ENCODE measurements at places on chromosomes 3 and 15.

GRCh38 chr15:57861815-57862586, 155.5 kb downstream of the POLR2M start:
- DNase-seq: no peak

- DNase-seq: no peak
Measured at GRCh38 chr15:26807517-26808427, 34.9 kb upstream of the GABRB3 start.

- DNase-seq: no peak
Measured at GRCh38 chr15:66184936-66185790, 68.4 kb downstream of the MEGF11 start.

DNA sequence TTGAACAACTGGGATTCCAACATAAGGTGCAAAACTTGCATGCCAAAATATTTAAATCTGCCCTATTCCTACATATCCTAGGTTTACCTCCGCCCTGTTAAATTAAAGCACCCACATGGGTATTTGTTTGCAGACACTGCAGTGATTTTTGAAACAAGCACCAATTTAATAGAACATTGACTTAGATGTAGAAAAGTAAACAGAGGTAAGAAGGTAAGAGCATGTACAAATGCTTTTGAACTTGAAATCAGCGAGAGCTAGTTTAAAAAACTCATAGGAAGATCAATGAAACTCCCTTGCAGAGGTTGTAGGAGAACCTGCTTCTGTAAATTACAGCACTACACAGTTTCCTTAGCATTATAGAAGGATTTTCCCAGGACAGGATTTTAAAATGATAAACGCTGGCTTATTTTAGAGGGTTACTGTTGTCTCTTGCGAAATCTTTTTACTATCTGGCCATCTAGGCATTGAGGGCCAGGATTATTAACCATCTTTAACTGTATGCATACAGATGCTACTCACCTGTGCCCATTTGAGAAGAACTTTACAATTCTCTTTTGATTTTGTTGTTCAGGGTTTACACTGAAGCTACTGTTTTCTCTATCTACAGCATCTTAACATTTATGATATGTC, 284.8 kb downstream of the FEZF2 start:
- no peak for DNase-seq

- DNase-seq: no peak
Measured at GRCh38 chr3:85298032-85298431, 339.2 kb downstream of the CADM2 start.

DNA sequence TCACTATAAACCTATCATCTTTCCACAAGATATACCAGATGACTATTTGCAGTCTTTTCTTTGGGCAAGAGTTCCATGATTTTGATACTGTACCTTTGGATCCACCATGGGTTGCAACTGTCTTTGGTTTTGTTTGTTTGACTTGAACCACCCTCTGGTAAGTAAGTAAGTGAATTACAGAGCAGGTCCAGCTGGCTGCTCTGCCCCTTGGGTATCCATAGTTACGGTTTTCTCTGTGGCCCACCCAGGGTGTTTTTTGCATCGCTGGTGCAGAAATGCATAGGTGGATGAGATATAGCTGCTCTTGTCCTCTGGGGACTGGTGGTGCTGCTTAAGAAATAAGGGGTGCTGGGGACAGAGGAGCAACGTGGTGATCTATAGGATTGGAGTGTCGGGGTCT, 33.8 kb downstream of the CHDH start:
- no peak for DNase-seq

DNA sequence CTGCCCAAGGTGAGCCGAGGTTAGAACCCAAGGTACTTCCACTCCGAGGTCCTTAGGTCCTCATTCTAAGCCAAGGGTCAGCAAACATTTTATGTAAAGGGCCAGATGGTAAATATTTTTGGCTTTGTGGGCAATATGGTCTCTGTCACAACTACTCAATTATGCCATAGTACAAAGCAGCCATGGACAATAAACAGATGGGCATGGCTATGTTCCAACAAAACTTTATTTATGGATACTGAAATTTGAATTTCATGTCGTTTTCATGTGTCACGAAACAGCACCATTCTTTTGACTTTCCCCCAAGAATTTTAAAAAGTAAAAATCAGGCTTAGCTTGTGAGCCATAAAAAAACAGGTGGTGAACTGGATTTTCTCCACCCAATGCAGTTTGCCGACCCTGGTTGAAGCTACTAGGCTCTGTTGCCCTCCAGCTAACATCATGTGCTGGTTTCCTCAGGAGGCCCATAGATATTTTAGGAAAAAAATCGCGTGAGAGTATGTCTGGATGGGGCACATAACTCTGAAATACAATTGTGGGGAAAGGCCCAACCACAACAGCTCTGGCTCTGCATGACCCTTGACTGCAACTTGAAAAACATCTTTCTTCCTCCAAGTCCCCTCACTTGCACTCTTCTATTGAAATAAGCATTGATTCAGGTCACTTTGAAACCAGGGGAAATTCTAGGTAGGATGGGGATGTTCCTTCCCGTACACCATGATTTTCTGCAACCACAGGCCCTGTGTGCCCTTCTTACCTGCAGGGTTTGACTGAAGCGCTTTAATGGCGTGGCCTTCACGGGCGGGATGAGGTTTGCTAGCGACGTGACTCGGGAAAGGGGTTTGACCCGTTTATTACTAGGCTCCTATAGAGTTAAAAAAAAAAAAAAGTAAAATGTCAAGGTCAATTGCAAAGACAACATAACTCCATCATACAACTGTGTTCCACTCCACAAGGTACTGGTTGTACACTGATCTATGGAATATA, 28.5 kb downstream of the ARHGEF3 start:
- no peak for DNase-seq

DNA sequence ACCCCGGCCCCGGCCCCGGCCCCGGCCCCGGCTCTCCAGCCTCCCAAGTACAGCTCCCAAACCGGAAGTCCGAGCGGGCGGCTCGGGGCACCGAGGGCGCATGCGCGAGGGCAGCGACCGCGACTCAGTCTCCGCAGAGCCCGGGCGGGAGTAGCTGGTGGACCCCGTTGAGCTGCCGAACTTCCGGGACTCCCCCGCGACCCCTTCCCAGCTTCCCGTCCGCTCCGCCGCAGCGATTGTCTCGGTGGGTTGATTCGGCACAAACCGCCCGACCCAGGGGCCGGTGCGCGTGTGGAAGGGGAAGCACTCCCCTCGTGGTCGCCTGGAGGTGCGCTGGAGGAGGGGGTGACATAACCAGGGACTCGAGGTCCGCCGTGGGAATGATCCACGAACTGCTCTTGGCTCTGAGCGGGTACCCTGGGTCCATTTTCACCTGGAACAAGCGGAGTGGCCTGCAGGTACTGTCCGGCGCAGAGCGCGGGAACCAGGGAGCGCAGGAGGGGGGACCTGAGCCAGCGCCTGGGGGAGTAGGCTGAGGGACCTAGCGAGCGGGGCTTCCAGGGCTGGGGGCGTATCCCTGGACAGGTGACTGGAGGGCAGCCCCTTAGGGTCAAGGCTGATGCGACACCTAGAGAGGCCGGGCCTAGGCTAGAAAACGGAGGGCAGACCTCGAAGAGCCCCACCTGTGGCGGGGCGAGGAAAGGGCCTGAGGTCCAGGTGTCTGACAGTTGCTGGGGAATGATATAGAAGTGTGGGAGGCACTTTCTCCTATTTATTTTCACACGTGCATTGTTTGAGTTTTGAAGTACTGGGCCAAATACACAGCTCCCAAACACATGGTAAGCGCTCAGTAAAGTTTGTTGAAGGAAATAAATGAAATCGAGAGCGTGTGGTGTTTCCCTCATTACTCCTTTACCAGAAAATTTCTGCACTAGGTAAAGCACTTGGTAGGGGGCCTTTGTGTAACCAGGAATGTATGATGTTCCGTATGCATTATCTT, at the start of the genes TUBGCP4 and ZSCAN29:
Gene TUBGCP4 (plus strand): TSS at position 127 of the 1,000 bp plus-strand sequence. CDS start 254 bp downstream, at position 381.
Gene ZSCAN29 (minus strand): TSS at position 69 of the 1,000 bp plus-strand sequence. CDS start 1,130 bp downstream, outside the sequence.
- peak; percentile 74 for DNase-seq

DNA sequence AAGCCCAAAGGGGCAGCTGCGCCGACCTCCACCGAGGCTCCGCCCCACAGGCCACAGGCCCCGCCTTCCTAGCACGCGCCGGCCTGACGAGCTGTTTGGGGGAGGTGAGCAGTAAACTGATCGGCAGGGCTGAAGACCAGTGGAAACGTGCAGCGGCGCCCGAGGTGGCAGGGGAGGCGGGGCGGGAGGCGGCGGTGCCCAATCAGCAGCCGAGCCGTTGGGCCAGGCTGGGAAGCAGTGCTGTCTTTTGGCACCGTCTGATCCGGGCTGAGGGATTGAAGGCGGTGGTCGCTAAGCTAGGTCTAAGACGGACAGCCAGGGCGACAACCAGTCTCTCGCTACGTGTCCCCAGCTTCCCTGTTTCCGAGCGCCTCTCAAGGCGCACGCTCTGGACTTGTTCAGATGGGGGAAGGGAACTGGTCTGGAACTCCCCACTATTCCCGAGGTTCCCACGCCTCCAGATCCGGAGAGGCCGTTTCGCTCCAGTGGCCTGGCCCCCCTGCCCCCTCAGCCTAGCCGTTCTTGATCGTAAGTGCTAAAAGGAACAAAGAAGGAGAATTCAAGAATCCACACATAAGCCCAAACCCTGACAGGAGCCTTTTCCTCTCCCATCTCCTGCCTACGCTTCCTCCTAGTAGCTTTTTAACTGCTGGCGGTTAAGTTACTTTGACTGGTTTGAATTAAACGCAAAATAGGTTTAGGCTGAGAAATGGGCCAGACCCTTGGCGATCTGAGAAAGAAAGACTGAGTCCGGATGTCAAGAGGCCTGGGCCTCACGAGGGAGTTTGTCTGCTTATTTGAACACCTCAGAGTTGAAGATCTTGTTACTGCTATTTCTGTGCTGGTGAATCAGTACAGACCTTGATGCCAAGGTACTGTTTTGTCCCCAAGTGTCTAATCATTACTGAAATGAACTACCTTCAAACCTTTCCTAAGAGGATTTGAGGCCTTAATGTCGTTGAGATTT, at the start of gene FMN1:
Gene FMN1 (minus strand): TSS at position 11 of the 967 bp plus-strand sequence. CDS start 39,800 bp downstream, outside the sequence.
- DNase-seq: peak; percentile 92

GRCh38 chr3:31733234-31733667, 200.5 kb downstream of the STT3B start:
- DNase-seq: no peak
